ENCODE measurements at places on chromosomes 16 and 17. TPM values are rescaled to one million over a fixed set of nuclear protein-coding genes. Genes with fewer than 3 reads are reported as not detected.

MLST8 gene
- total RNA-seq, result 34.2 TPM

HOXB3 gene
- 2.9 TPM for total RNA-seq

TMEM235 gene
- total RNA-seq, result not detected

MILR1 gene
- 9.0 TPM for total RNA-seq

CD7 gene
- total RNA-seq, result 7.3 TPM
